ENCODE measurements at places on chromosomes 6 and 20.

DNA sequence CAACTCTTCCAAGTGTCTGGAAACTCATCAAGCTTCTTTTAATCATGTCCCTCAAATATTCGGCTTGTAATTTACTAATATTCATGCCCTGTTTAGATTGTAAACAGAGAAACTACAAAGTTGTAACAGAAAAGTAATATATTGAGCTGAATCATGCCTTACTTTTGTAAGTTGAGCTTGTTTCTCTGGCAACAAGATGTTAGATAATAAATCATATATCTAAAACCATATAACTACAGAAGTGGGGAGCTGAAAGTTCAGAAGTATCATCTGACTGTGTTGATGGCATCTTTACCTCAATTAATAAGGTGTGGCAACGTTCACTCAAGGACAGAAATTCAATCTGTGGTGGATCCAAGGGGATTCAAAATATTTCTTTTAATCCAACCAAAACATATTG, 263.9 kb downstream of the PLCB1 start:
- DNase-seq = no peak

DNA sequence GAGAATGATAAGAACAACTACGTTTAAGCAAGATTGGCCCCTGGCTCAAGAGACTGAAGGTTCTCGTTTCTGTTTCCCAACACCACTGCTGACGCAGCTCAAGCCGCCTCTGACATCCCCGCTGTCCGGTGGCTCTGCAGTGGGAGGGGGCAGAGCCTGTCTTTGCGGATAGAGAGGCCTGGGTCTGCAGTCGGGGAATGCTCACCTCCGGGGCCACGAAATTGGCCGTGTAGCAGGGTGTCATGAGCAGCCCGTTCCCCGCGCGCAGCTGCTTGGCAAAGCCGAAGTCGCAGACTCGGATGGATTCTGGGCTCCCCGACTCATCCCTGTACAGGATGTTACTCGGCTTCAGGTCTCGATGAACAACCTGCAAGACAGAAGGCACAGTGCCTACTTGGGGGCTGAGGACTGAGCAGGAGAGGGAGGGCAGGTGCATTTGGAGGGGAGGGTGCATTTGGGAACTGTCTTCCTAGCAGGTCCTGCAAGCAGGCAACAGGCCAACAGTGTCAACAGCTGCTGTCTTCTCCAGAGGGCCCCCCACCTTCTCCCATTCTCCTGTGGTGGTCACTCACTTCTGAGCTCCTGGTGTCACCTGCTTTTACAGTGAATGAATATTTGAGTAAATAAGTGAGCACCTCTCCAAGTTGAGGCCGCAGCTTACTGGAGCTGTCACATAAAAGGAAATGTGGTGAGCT, 40.5 kb upstream of the MPC1 start:
- DNase-seq = no peak

- DNase-seq = no peak
Measured at GRCh38 chr6:169146521-169146920, 107.1 kb downstream of the THBS2 start.

GRCh38 chr6:144394210-144394609, 109.1 kb downstream of the UTRN start:
- DNase-seq = no peak

GRCh38 chr6:76708641-76709331, 636.3 kb upstream of the IMPG1 start:
- DNase-seq = no peak

- no peak for DNase-seq
Measured at GRCh38 chr6:74597266-74597665, 608.6 kb downstream of the COL12A1 start.

- no peak for DNase-seq
Measured at GRCh38 chr6:167949121-167949684, 48.3 kb upstream of the KIF25 start.

GRCh38 chr6:157158897-157159296, 164.4 kb downstream of the TMEM242 start:
- no peak for DNase-seq

DNA sequence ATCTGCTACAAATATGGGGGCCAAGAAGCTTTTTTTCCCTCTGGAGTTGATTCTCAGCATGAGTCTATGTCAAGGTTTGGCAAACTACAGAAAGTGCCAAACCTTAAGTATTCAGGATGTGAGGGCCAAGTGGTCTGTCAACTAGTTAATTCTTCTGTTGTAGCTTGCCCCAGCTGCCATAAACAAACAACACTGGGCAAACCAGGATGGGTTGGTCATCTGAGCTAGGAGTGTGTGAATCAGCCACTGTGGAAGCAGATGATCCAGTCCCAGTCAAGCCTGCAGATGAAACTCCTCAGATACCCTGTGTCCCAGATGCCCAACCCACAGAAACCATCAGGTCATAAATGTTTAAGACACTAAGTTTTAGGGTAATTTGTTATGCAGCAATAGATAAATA, 103.0 kb upstream of the MOCS1 start:
- DNase-seq = no peak

DNA sequence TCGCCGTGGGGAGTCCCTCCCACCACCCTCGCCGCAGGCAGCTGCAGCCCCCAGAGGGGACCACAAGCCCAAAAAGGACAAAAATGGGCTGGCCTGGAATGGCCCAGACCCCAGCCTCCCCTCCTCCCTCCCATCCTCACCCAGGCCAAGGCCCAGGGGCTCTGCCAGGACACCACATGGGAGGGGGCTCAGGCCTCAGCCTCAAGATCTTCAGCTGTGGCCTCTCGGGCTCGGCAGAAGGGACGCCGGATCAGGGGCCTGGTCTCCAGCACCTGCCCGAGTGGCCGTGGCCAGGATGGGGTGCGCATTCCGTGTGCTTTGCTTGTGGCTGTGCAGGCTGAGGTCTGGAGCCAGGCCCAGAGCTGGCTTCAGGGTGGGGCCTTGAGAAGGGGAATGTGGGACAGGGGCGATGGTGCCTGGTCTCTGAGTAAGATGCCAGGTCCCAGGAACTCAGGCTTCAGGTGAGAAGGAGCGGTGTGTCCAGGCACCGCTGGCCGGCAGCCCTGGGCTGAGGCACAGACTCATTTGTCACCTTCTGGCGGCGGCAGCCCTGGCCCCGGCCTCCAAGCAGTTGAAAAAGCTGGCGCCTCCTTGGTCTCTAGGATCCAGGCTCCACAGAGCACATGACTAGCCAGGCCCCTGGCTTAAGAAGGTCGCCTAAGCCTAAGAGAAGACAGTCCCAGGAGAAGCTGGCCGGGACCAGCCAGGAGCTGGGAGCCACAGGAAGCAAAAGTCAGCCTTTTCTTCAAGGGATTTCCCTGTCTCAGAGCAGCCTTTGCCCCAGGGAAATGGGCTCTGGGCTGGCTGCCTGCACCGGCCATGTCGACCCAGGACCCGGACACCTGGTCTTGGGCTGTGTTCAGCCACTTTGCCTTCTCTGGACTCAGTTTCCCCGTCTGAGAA, 35.2 kb upstream of the MRGBP start:
- DNase-seq = no peak
